ENCODE measurements at places on chromosomes 7 and 10. TPM values are rescaled to one million over a fixed set of nuclear protein-coding genes. Genes with fewer than 3 reads are reported as not detected.

- no peak for DNase-seq
Measured at GRCh38 chr7:141375442-141375841, 175.8 kb upstream of the AGK start.

DNA sequence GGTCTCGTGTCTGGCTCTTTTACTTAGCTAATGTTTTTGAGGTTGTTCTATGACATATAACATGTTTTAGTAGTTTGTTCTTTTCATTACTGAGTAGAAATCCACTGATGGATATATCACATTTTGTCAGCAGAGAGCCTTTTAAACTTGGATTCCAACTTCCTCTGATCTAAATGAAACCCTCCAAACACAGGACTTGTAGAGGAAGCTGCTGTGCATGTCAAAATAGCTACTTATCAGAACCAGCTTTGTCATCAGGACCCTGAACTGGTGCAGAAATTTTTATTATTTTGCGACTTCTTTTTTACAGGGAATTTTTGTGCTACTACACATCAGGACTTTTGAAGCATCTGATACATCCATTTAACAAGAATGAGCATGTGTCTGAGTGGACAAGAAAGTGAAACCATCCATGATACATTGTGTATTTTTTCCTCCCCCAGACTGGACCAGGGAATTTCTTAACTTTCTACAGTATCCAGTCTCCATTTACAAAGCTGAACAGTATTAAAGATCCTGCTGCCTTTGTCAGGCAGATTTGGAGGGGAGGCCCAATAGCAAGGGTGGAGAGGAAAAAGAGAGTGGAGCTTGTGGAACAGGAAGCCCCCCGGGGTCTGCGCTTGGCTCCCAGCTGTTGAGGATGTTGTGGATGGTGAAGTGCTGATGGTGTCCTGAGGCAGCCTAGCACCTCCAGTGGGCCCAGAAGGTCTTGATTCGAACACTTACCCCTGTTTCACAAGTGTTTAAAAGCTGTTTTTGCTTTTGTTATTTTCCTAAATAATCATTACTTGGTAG lies 29.3 kb upstream of the MTPAP start:
- DNase-seq, result no peak

The TRIM74 gene
- not detected for total RNA-seq

The SLC39A12 gene
- 0.44 TPM for total RNA-seq

The CUZD1 gene
- 0.96 TPM for total RNA-seq

The AOAH gene
- total RNA-seq, result 12.4 TPM

The TMEM184A gene
- 3.1 TPM for total RNA-seq

The CALML5 gene
- total RNA-seq, result not detected
